ENCODE measurements at places on chromosomes 3 and 15.

GRCh38 chr3:54966979-54967378 lies 39.1 kb upstream of the LRTM1 start:
- no peak for DNase-seq

GRCh38 chr15:51155891-51156290 lies 61.2 kb upstream of the TNFAIP8L3 start:
- no peak for DNase-seq

GRCh38 chr15:58241872-58242271 lies 103.7 kb downstream of the AQP9 start:
- no peak for DNase-seq

- no peak for DNase-seq
These were observed 27.6 kb downstream of the ARPP21 start for GRCh38 chr3:35666888-35667287.

DNA sequence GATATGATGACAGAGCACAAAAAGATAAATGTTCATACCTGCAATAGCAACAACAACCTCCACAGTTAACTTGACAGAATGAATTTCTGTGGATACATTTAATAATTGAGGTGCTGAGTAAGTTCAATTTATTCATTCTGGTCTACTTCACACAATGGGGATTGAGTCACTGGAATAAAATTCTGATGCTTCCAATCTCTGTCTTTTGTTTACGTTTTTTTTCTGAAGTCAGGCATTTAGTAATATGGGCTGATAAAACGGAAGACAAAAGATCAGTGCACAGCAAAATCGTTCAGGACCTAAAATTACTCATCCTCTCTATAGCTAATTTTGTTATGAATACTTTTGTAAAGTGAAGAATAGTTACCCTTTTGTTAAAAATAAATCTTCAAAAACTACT lies 565.9 kb upstream of the CCDC54 start:
- DNase-seq = no peak

GRCh38 chr3:89165636-89166263 lies 58.3 kb downstream of the EPHA3 start:
- peak; percentile 45 for DNase-seq

DNA sequence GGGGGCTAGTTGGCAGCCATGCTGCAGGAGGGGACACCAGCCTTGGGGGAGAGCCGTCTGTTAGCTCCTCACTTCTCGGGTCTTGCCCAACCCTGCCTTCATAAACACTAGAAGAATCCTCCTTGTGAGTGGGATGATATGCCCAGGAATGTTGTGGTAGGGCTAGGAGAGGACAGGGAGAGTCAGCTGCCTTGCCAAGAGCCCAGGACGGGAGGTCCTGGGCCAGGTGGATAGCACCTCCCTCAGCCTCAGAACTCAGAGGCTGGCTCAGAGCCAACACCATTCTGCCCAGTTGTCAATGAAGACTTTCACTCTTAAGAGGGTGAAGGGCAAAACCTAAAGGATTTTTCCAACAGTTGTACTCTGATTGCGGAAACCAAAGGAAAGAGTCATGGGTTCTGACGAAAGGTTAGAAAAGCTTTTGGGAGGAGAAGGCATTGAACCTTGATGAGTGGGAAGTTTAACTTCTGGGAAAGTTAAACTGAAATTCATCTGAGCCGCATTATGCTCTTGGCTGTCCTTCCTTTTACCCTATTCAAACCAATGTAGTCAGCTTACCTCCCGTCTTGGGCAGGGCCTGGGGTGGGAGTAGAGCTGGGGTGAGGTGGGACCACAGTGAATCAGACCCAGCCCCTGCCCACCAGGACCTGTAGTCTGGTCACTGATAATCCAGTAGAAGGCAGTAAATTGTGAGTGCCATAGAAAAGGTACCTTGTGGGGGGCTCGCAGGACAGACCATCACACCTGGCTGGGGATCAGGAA lies 81.9 kb downstream of the FAM43A start:
- DNase-seq = no peak

- no peak for DNase-seq
These were observed 17.2 kb downstream of the RASGRP1 start for GRCh38 chr15:38547255-38547997.

DNA sequence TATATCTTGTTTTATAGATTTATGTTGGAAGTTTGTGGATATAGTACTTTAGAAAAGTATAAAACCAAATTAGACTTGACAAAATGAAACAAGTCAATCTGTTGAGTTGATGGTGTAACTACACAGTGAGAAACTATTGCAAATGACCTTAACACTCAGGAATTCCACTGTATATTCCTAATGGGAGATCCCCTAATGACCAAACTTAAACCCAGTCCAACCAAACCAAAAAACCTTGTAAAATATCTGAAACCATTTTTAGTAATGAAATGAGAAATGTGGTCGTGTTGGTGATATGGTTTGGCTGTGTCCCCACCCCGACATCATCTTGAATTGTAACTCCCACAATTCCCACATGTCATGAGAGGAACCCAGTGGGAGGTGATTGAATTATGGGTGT lies 31.9 kb upstream of the ATP13A3 start:
- DNase-seq = no peak

DNA sequence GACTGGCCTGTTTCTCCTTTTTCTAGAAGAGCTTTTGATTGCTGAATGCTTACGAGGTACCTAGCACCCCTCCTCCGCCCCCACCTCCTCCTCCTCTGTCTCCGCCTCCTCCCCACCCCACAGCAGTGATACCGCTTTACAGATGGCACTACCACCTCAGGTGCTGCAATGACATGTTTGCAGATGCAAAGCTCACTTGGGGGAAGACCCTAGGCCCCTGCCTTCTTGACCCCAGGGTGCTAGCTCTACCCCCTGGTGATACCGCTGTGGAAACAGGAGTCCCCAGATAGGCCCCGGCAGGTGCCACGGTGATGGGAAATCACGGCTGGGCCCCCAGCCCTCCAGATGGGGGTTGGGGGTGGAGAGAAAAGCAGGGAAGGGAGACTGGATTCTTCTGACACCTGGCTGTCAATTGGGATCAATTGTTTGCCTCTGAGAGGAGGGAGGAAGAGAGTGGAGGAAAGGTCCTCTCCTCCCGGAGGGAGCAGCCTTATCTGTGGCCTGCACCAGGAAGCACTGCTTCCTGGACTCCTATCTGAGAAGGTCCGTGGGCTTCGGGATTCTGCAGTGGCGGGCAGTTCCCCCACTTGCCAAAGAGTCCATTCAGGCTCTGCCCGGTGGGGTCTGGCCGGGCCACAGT lies 37.6 kb downstream of the DNASE1L3 start:
- no peak for DNase-seq

DNA sequence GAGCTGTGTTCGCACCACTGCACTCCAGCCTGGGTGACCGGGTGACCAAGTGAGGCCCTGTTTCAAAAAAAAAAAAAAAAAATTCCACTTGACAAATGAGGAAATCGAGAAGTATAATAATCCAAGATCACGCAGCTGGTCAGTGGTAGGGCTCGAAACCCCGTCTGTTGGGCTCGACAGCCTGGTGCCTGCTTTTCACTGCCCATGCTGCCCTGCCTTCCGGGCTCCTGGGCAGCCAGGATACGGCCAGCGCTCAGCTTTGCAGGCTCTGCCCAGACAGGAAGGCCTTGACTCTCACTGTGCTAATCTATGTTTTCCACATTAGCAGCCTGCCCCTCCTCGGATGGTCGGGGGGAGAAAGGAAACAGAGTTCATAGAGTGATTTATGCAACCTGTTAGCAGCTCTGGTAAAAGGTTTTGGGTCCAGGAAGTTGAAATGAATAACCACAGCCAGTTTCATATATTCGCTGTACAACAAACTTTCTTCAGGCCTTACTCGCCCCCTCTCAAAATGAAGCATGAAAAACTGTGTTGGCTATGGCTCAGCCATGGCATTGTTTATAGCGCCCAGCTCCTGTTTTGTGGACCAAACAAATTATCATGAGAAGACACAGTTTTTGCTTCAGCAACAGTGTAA lies 108.8 kb downstream of the XXYLT1 start:
- DNase-seq = no peak

GRCh38 chr15:47041301-47041700 lies 676.0 kb upstream of the SEMA6D start:
- DNase-seq = no peak

DNA sequence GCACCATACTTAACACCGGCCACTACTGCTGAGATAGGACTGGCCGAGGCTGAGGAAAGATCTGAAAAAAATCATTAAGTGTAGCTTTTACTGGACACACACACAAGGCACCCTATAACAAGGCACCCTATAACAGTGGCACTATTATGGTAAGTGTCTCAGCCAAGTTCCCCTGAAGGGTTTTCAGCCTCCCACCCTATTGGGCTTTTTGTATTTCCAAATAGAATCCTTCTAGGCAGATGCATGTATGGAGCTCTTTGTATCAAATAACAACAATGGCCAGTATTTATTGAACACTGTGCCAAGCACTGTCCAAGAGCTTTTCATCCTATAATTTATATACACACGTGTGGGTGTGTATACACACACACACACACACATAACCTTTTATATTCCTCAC lies 6.7 kb upstream of the DNAJA4 start:
- no peak for DNase-seq

DNA sequence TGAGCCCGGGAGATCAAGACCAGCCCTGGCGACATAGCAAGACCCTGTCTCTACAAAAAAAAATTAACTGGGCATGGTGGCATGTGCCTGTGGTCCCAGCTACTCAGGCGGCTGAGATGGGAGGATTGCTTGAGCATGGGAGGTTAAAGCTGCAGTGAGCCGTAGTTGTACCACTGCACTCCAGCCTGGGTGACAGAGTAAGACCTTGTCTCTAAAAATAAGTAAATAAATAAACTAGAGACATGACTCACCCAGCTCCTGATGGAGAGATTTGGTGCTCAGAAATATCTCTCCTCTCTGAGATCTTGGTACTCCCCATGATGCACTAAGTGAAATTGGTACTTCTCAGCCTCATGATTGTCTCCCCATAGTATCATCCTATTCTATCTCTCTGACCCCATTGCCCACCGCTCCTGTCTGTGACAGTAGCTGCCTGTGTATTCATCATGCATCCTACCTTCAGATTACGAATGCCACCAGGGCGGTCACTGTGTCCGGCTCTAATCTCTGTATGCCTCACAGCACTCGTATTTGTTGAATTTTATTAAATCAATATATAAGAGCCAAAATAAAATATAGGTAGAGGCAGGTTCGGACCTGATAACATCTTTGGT lies 50.9 kb downstream of the ABHD2 start:
- no peak for DNase-seq

DNA sequence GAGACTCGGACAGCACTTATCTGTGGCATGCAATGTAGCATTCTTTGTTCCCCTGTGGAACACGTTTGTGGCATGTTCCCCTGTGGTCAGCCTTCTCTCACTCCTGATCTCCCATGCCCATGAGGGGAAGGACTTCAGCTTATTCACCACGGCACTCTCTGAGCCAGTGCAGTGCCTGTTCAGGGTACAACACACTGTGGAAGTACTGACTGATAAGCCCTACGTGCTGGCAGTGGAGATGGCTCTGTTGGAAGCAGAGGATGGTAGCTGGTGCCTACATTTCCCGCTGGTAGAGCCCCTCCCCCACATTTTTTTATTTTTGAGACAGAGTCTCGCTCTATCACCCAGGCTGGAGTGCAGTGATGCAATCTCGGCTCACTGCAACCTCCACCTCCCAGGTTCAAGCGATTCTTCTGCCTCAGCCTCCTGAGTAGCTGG lies 43.5 kb upstream of the ETV5 start:
- DNase-seq = no peak

DNA sequence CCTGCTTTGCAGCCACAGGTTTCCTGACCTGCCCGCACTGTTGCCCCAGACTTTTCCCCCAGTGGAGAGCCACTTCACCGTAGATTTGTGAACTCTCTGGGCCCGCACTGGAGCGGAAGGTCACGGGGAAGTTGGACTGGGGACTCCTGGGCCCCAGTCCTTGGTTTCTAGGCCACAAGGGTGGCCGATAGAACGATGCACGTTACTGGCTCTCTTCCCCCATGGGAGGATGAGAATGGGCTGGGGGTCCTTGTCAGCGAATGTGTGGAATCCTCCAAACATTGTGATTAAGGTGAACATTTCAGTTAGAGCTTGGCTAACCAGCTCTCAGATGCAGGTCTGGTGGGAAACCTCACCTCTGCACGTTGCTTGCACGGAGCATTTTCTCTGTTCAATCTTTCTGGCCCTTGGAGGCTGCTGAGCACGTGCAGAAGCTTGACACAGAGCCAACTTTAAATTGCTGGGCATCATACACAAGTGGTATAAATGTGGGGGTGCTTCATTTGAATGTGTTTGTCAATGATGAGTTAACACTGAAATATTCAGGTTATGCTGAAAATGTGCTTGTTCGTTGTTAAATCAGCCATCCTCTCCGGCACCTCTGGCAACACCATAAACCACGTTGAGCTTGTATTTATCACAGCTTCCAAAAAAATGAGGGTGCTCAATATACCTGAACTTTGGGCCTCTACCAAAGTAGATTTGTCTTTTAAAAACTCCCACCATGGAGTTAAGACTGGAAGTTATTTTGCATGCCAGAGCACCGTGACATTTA lies 976 bp downstream of the DIS3L start:
- no peak for DNase-seq

GRCh38 chr3:18308096-18308650 lies 117.0 kb downstream of the SATB1 start:
- DNase-seq = no peak
